ENCODE measurements at places on chromosomes 3 and 15.

DNA sequence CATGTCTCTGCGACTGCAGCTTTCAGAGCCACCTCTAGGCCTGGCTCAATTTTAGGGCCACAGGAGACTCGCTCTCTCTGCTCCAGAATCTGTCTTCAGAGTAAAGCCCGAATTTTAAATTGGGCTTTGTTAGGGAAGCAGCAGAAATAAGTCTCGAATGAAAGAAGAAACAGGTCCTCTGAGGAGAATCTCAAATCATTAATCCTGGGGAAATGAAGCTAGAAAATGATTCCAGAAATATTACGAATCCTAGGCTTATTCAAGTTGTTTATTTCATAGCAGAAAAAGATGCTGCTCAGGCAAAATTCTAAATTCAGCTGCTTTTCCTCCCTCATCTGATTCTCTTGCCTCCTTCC lies 114.2 kb upstream of the THBS1 start:
- DNase-seq: no peak

- no peak for DNase-seq
Measured at GRCh38 chr15:58229297-58229768, 91.2 kb downstream of the AQP9 start.

DNA sequence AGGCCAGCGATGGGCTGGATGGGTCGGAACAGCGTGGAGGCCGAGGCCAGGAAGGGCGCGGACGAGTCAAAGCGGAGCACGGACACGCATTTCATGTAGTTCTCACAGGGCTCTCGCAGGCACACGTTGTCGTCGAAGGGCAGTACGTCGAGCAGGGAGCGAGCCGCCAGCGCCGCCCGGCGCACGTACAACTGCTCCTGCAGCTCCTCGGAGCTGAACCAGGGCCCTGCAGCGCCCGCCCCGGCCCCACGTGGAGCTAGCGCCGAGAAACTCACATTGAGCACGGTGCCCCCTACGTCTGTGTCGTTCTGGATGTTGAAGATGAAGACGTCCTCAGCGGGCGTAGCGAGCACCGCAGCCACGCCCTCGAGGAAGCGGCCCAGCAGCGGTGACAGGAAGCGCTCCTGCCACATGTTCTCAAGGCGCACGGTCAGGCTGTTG lies 5.8 kb downstream of the CELSR3 start:
- DNase-seq: peak; percentile 19

DNA sequence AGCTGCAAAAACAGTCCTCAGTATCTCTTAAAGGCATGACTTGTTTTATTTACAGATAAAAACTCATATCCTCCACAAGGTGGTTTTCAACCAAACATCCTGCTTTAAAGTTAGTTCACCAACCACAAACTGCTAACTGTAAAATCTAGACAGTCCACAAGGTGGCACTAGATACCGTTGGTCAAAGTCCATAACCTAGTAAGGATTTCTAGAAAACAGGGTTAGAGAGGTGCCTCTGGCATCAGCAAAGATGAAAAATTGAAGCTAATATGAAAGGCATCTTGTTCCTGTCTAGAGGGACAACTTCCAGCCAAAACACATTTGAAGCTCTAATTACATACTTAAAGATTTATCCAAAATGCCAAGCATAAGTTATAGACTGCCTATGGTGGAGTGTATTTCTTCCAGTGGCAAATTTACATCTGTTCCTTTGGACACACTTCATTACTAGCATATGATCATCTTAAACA lies 56.0 kb downstream of the ZMAT3 start:
- DNase-seq: peak; percentile 48

- no peak for DNase-seq
Measured at GRCh38 chr15:64522226-64522823, 61.9 kb downstream of the ZNF609 start.

GRCh38 chr15:88810446-88810845 lies 7.2 kb downstream of the ACAN start:
- no peak for DNase-seq

GRCh38 chr3:100590840-100591147 lies 18.6 kb upstream of the ADGRG7 start:
- no peak for DNase-seq

DNA sequence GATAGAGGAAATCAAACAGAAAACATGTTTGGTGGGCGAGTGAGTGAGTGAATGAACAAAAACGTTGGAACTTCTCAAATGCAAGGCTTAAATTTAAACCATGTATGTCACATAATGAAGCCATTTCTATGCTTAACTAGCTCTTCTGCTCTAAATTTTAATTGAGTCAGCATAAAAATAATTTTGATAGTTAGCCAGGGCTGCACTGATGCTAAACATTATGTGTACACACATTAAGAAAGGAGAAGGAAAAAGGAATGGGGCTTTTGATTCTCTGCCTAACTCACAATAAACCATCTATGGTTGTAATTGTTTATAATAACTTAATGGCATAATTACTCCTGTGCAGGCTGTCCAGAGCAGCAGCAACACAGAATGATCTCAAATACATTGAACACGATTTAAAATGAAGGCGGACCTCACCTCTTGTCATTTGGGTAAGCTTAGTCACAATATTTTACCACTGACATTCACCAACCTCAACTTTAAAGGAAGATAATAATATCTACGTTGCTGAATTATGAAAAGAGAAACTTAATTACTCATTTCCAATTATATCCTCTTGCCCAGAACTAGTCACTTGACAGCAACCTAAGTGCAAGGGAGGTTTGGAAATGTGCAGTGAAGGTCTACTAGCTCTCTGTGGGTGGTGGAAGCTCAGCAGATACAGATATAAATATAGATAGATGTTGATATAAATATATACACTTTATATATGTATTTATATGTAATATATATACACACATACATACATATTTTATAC lies 318.4 kb upstream of the TRIM42 start:
- DNase-seq: no peak

GRCh38 chr3:10515884-10516495 lies 10.6 kb upstream of the ATP2B2 start:
- DNase-seq: no peak

DNA sequence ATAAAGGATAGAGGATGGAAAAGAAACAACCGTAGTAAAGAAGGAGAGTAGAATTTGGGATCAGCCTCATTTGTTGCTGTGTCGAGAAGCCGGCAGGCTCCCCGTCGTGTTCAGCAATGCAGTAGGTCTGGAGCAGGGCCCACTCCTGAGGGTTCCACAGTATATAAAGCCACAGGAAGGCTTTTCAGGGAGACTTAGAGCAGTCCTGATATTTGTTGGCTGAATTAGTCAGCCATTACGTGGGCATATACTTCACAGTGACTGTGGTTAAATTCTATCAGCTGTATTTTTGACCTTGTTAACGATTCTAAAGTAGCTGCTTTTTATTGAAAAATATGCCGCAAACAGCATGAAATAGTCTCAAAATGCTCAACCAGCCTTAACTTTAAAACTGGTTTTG lies 149.5 kb downstream of the ITPR1 start:
- DNase-seq: no peak

DNA sequence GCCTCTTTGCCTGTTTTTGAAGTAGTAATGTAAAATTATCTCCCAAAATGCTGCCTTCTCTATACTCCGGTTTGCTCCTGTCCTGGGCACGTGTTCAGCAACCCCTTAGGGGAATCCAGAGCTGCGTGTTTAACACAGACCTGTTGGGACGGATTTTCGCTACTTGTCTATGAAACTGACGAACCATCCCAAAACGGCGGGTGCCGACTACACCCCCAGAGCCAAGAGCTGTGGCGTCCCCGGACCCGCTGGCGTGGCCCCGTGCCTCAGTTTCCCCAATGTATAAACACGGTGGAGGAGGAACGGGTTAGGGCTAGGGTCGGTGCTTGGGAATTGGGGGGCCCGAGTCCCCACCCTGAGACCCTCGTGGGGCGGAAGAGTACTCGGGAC lies 473 bp downstream of the FHIT start:
- DNase-seq: no peak

DNA sequence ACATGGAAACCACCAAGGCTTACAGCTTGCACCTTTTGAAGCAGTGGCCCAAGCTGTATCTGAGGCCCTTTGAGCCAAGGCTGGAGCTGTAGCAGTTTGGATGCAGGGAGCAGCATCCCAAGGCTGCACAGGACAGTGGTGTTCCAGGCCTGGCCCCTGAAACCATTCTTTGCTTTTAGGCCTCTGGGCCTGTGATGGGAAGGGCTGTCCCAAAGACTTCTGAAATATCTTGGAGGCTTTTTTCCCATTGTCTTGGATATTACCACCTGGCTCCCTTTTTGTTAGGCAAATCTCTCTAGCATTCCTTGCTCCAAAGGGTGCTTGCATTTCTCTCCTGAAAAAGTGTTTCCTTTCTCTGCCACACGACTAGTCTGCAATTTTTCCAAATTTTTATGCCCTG lies 302.8 kb upstream of the MDFIC2 start:
- DNase-seq: no peak

GRCh38 chr3:166209701-166210100 lies 372.5 kb upstream of the BCHE start:
- no peak for DNase-seq

DNA sequence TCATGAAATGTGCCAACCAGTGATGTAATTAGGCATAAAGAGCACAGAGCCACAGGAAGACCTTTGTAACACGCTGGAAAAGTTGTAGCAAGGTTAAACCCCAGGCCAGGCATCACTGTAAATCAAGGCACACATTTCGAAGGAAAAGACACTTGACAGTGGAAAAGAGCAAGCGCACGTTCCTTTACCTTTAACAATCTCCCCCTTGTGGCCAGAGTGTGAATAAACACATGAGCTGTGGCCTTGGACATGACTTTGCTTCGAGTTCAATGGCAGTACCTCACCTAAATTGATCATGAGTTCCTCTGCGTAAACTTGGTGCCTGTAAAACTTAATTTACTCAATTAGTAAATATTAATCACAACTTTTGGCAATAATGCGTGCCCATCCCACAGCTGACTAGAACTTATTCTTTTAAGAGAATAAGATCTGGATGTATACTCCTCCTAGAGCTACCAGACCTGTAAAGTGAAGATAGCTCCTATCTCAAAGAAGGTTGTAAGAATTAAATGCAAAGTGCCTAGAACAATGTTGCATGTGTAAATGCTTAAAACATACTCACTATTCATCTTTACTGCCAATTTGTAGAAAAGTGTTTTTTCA lies 757.0 kb upstream of the NECTIN3 start:
- peak; percentile 25 for DNase-seq

- no peak for DNase-seq
Measured at GRCh38 chr15:68765602-68766368, 54.9 kb downstream of the ANP32A start.

DNA sequence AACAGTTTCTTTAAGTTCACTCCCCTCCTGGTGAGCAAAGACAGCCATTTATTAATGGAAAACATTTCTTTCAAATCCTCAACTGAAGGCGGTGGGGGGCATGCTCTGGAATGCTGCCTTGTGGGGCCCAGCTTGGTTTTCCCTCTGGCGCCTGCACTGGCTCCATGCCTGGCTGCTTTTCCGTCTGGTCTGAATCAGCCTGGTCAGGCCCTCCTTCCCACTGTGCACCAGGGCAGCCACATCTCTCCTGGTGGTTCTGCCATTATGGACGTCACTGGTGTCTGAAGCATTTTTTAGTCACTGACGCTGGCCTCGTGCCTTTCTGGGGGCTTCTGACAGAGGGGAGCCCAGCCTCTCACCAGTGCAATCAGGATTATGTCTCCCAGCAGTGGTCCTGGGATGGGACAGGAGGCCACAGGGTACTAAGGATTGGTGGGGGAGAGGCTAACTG lies 57.6 kb upstream of the APEH start:
- DNase-seq: no peak

GRCh38 chr3:100209948-100210771 lies 50.6 kb upstream of the TBC1D23 start:
- DNase-seq: no peak

DNA sequence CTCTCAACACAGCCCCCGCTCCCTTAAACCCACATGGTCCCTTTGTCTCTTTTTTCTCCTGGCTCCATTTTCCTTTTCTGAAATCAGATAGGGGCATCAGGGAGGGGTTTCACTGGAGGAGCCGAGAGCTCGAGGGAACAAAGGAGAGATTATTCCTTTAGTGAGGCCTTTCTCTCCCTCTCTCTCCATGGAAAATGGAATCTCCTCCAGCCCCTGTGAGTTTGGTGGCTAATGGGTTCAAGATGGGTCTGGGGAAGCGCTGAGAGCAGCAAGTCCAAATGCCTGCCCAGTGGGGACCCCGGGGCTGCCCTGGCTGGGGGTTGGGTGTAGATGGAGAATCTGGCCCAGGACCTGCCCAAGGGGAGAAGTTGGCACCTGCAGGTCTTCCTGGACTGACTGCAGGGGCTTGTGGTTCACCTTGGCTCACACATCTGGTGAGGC lies 56.8 kb downstream of the ITGA11 start:
- no peak for DNase-seq

DNA sequence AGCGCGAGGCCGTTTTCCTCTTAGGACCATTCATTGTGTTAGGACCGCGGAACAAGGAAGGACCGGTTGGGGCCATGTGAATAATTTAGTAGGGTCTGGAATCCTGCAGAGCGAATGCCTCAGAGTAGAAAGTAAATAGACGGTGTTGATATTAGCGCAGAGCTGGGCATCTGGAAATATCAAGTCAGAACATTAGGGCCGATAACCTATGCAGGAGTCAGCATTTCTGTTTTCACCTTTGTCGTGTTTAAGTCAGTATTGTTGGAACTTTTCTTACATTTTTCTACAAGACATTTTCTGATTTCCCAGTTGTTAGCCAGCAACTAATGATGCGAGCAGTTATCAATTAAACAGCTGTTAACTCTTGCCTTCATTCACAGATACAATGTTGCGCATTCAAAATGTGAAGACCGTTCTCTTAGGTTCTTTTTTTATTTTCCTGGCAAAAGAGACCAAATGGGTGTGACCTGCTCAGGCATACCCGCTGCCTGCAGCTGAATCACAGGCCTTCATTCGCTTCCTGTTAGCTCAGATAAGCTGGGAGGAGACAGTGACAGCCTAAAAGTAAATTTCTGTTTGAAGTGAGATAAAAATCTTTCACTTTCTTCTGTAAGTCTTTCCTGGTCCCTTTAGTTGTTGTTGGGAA lies 966 bp upstream of the PKM start:
- peak; percentile 47 for DNase-seq

- no peak for DNase-seq
Measured at GRCh38 chr15:39692356-39693327, 90.0 kb downstream of the FSIP1 start.

- no peak for DNase-seq
Measured at GRCh38 chr3:99126316-99126715, 224.8 kb upstream of the DCBLD2 start.

GRCh38 chr3:9679476-9680080 lies 24.1 kb upstream of the CPNE9 start:
- DNase-seq: no peak

- no peak for DNase-seq
Measured at GRCh38 chr3:4398120-4398940, 68.7 kb downstream of the SUMF1 start.

- DNase-seq: no peak
Measured at GRCh38 chr3:142648950-142649349, 52.8 kb downstream of the PLS1 start.

DNA sequence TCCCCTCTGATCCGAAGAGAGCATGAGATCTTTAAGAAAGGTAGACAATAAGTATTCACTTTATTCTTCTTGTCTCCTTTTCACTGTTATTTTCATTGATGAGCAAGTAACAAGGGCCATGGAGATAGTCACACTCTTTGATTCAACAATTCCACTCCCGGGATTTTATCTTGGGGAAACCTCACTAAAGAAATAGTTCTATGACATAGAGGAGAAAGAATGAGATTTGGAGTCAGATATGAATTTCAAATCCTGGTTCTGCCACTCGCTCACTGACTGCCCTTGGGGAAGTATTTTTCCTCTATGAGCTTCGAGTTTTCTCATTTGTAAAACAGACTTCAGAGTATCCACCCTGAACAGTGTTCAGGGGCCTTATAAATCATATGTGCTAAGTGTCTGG lies 514.6 kb downstream of the NLGN1 start:
- no peak for DNase-seq

- no peak for DNase-seq
Measured at GRCh38 chr3:78506581-78507195, 1261.1 kb downstream of the ROBO1 start.

GRCh38 chr15:43276563-43277200 lies 10.0 kb upstream of the TGM5 start:
- no peak for DNase-seq
